ENCODE measurements at places on chromosomes 5 and 9. TPM values are rescaled to one million over a fixed set of nuclear protein-coding genes. Genes with fewer than 3 reads are reported as not detected.

Gene OR1J1
- not detected for polyA plus RNA-seq

Gene FER
- polyA plus RNA-seq = 19.3 TPM

Gene RELL2
- 1.8 TPM for polyA plus RNA-seq

DNA sequence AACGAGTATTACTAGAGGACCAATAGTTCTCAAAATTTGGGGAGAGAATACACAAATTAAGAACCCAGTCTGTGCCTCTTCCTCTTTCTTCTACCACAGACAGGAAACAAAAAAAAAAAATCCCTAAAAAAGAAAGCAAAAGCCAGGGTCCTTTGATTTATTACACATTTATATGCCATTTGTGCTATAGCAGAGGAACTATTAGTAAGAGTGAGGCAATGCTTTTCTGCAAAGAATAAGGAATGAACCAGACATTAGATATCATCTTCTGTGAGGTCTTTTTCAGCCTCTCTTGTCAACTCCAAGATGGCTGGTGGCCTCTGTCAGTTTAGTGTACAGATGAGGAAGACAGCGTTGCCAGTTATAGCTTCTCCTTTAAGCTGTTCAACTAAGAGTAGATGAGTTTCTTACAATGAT lies 127.6 kb downstream of the RFX3 start:
- no peak for DNase-seq

- DNase-seq = no peak
Measured at GRCh38 chr9:109467936-109468335, 30.2 kb downstream of the PTPN3 start.

GRCh38 chr5:130282049-130282448 lies 377.8 kb downstream of the CHSY3 start:
- DNase-seq = no peak

- DNase-seq = no peak
Measured at GRCh38 chr9:7456377-7456776, 343.2 kb downstream of the DMAC1 start.

GRCh38 chr5:89156226-89156625 lies 273.2 kb upstream of the MEF2C start:
- DNase-seq = no peak

GRCh38 chr9:129270205-129270604 lies 92.1 kb upstream of the IER5L start:
- no peak for DNase-seq

DNA sequence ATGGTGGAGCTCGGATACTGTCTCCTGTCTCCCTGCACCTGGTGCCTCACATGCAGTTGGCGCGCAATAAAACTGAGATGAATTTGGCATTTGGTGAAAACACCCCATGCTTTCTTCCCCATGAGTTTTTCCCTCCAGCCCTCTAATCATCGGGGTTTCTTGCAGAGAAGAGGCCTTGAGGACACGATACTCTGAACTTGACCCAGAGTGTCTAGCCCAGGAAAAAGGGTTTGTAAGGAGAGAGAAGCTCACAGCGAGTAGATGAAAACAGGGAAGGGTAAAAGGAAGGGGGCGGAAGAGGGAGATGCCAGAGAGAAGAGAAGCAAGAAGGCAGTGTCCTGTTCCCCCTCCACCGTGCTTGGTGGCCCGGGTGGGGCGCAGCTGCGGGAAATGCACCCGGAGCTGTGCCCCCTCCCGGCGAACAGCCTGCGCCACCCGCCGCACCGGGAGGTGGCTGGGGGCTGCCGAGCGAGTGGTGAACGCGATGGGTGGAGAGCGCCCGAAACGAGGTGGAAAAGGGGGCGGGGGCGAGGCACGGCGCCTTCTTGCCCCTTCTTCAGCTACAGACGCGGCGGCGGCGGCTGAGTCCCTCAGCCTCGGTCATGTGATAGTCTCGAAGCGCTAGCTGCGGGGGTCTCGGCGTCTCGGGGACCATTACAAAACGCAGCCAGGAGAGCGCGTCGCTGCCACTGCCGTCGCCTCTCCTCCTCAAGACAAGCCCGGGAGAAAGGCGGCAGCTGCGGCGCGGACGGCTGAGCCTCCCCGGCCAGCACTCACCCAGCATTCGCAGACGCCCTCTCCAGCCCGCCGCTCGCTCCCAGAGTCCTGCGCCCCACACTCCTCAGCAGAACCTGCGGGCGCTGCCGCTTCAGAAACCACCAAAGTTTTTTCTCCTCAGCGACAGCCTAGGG lies 1.1 kb upstream of the FOXB2 start:
- no peak for DNase-seq

GRCh38 chr5:174106997-174107655 lies 61.6 kb downstream of the NSG2 start:
- DNase-seq = no peak

DNA sequence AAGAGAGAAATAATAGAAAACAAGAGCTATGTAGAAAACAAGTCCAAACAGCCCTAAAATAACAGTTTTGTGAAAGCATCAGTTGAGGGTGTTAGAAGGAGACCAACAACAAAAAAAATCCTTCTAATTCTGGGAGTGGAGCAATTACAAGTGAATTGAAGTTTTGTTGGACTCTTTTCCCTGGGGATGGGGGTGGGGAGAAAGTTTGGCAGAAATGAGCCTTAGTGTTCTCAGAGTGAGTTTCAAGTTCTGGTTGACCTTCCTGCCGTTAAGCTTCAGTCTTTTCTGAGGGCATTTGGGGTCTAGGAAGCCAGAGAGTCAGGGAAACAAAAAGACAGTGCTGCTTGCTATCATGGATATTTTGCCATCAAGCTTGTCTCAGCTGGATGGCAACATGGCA lies 106.3 kb upstream of the TRIM32 start:
- no peak for DNase-seq

GRCh38 chr5:33235824-33236223 lies 204.9 kb upstream of the TARS1 start:
- no peak for DNase-seq

- no peak for DNase-seq
Measured at GRCh38 chr9:125461636-125462190, 200.1 kb downstream of the GAPVD1 start.

- DNase-seq = no peak
Measured at GRCh38 chr9:7909537-7909936, 110.0 kb upstream of the DMAC1 start.

GRCh38 chr5:161138751-161139455 lies 286.9 kb upstream of the ATP10B start:
- DNase-seq = no peak

DNA sequence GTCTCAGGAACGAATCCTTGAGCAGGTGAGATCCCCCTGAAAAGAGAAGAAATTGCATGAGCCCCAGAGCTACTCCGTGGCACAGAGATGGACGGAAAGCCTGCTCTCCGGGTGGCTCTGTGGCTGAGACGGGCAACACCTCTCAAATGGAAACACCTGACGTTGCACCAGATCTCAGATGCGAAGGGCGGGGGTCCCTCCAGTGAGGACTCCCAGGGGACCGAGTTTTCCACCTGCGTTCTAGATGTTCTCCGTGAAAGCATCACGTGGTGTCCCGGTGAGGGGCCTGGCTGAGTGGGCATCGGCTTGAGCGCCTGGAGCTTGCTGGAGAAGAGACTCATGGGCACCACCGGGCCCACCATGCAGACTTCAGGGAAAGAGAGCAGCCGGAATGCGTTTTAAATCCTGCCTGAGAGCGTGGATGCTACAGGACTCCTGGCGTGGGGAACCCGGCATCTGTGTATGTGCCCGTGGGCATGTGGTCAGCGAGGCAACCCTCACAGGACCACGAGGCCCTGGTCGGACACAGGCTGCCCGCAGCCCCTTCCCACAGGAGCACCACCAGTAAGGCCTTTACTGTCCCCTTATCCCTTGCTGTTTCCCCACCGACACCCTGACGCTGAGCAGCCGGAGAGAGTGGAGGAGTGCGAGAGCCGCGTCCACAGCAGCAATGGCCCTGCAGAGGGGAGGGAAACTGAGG lies 378.4 kb upstream of the IRX4 start:
- no peak for DNase-seq

GRCh38 chr9:34452568-34452967 lies 5.8 kb downstream of the FAM219A start:
- DNase-seq = no peak

- DNase-seq = no peak
Measured at GRCh38 chr9:17476401-17476800, 102.5 kb upstream of the SH3GL2 start.

DNA sequence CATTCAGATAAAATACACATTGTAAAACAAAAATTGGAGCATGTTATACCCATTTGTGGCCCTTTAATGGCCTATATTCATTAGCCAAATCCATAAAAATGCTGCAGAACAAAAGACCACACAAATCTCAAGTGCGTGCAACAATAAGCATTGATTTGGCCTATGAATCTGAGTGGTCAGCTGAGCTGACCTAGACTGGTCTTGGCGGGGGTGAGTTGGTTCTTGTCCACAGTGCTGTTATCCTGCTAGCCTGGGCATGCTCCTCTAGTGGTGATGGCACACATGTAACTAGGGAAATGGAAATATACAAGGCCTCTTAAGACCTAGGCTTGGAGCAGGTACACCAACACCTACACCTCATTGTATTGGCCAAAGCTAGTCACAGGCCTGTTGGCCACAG lies 122.2 kb upstream of the TBCA start:
- DNase-seq = no peak

- no peak for DNase-seq
Measured at GRCh38 chr5:4068171-4068570, 472.5 kb downstream of the IRX1 start.

GRCh38 chr5:153460421-153460820 lies 30.0 kb upstream of the GRIA1 start:
- DNase-seq = no peak

- no peak for DNase-seq
Measured at GRCh38 chr5:35345222-35345621, 114.9 kb upstream of the PRLR start.

GRCh38 chr5:55484531-55484930 lies 50.2 kb downstream of the PLPP1 start:
- DNase-seq = no peak

GRCh38 chr9:114229295-114229694 lies 74.0 kb downstream of the COL27A1 start:
- no peak for DNase-seq
